ENCODE measurements at places on chromosomes 12 and 14.

DNA sequence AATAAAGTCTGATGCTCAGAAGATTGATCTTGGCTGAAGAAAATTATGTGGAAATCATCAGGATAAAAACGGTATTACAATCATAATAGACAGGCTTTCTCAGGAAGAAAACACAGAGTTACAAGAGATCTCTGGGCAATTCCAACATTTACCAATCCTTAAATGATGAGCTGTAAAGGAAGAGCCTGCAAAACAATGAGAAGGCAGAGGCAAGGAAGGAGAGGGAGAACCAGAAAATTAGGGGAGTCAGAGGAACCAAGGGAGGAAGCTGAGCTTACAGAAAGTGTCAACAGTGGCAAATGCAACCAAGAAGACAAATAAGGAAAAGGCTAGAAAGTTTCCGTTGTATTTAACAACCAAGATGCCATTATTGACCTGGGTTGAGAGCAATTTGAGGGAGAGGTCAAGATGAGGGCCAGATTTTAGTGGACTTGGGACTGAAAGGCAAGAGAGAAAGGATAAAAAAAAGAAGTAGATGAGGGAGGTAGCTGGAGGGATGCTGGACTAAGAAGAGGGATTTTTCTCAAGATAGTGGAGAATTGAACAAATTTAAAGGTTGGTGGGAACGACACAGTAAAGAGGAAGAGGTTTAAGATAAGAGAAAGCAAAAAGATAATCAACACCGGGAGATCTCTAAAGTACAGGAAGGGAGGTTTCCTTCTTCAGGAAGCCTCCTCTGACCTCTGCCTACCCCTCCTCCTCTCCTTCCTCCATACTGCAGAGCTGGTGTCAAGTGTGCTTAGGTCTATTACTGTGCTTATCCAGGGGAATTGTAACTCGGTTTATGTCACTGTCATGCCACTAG, 116.9 kb downstream of the DUSP6 start:
- no peak for DNase-seq

DNA sequence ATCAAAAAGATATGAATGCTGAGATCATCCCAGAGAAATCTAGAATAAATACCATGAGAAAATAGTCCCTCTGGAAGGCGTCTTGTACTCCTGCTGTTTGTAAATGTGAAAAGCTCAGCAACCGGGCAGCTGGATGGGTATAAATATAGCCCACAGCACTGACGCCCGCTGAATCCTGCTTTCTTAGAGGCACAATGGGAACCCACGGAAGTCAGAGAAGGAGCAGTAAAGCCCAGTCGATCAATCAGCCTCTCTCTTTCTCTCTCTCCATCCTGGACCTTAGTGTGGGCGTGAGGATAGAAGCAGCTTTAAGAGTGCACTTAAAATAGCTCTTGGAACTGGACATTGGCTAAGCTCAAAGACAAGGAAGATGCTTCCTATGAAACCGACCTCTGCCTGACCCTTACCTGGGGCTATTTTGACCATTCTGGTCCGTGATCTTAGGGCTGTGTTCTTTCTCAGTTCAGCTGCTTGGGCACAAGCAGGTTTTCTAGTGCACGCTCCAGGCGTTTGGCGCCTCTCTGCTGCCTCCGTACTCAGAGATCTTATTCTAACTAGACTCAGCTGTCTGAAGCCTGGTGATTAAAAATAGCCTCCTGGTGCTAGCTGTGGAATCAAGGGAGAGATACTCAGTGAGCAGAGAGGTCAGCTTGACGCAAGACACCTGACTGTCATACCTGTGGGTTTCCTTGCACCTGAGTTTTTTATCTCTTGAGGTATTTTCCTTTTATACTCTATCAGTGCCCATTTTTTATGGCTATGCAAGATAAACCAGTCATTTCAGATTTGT, 144.6 kb downstream of the ETV6 start:
- DNase-seq, result no peak

GRCh38 chr12:121812921-121813896, 9.4 kb downstream of the SETD1B start:
- DNase-seq, result no peak

DNA sequence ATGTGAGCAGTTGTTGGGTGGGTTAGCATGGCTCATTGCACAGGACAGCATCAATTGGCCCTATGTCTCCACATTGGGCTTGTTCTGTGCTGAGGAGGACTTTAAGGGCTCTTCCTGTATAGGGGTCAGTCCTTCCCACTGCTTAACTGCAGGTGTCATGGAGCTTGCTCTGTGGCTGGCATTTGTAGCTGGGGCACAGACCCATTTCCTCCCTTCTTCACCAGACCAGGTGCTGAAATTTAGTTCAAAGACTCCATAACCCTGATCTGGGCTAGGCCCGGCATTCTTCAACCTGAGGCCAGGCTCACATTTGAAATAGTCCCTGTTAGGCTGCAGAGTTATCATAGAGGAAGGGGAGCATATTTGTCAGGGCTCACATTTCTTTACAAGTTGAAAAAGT, 12.8 kb downstream of the CHST11 start:
- peak; percentile 40 for DNase-seq

GRCh38 chr12:64181430-64182291, 40.4 kb downstream of the KICS2 start:
- DNase-seq, result no peak

DNA sequence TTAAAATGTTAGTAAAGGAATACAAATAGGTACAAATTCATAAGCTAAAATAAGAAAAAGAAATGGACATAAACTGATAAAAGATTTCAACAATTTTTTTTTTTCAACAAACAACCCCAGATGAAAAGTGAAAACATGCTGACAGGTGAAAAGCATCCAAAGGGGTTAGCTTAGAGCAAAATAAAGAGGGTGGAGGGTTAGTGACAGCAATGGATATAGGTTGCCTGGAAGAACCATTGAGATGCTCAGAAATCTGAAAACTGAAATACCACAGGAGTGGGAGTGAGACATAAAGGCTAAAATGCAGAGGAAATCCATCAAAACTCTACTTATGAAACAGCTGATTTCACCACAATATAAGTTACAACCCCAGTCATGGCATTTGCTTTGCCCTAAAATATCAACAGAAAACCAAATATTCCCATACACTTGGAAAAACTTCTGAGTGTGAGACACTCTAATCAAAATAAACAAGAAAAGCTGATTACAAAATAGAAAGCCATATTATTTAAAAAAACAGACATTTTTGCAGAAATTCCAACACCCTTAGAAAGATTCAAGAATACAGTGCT, 136.3 kb upstream of the PLEKHG7 start:
- no peak for DNase-seq

GRCh38 chr12:110936367-110937103, 16.2 kb upstream of the MYL2 start:
- no peak for DNase-seq

Measured in activated CD8-positive, alpha-beta memory T cell treated with anti-CD3 and anti-CD28 coated beads for 24 hours (primary cell).